ENCODE measurements at places on chromosomes 2 and 18.
A peak's percentile ranks its signal among the peaks of the same experiment; 100 is the strongest.

- DNase-seq = no peak
These were observed 188.1 kb downstream of the ZEB2 start for GRCh38 chr2:144331674-144332355.

GRCh38 chr2:172964511-172965139 lies 111.0 kb upstream of the MAP3K20 start:
- DNase-seq = no peak

DNA sequence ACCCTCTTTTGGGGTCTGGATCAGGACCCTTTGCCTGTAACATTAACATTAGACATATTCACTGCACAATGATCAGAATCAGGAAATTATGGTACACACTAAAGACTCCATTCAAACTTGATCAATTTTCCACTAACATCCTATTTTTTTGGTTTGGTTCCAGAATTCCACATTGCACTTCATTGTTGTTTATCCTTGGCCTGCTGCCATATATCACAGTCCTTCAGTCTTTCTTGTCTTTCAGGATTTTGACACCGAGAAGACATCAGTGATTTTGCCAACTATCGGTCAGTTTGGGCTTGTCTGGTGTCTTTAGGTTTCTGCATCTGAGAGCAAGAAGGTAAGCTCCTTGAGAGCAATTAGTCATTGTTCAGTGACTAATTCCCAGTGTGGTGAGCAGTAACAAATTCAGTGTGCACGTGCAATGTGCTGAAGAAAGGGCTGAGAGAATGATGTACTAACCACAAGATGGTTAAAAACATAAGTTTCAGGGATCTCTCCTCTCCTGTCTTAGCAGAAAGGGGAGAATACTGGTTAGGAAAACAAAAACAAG lies 23.5 kb downstream of the MARCHF4 start:
- no peak for DNase-seq

DNA sequence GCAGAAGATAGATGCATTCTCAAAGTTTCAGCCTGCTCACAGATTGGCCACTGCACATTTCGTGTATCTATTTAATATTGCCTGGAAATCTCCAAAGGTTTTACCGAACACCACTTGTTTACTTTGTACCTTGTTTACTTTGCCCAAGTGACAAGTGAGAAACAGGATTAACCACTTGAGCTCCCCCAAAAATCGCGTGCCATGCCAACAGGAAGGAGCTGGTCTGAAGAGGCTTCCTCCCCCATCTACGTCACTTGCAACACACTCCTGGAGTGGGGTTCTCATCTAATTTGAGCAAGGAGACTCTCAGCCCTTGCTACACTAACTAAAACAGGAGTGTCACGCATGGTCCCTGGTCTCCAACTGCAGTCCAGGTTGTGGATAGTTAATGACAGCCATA lies 212.5 kb upstream of the TMEM200C start:
- DNase-seq = no peak

GRCh38 chr2:241637795-241638660 lies 535 bp downstream of the ATG4B start:
- DNase-seq = no peak

GRCh38 chr2:48126162-48126561 lies 219.9 kb upstream of the FBXO11 start:
- DNase-seq = no peak

- no peak for DNase-seq
These were observed 84.3 kb downstream of the ASB1 start for GRCh38 chr2:238510911-238511613.

- DNase-seq = no peak
These were observed 69.0 kb upstream of the TTC39C start for GRCh38 chr18:23945416-23946079.

DNA sequence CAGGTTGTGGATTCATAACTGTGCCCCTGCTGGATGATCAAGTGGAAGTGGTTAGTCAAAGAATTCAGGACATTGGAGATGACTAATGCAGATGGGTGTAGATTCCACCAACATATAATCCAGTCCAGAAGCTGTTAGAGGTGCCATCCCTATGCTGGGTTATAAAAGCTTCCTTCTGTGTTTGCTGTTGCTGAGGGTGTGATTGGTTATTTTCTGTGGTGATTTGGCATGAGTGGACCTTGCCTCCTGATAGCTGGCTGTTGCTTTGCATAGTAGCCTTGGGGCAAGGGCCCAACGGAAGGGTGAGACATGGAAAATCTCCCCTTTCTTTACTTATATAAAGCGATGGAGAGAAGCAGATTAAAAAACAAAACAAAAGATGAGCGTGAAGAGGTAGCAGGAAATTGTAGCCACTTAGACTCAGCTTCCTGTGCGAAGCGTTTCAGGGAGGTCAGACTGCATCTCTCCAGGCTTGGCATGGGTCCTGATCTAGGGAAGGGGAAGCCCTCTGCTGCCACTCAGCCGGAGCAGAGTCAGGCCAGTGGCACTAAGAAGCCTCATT lies 190.4 kb downstream of the FMNL2 start:
- DNase-seq = no peak

- DNase-seq = no peak
These were observed 316.5 kb downstream of the CCDC178 start for GRCh38 chr18:33123862-33124518.

GRCh38 chr2:102630458-102630857 lies 11.1 kb downstream of the SLC9A2 start:
- DNase-seq = no peak

DNA sequence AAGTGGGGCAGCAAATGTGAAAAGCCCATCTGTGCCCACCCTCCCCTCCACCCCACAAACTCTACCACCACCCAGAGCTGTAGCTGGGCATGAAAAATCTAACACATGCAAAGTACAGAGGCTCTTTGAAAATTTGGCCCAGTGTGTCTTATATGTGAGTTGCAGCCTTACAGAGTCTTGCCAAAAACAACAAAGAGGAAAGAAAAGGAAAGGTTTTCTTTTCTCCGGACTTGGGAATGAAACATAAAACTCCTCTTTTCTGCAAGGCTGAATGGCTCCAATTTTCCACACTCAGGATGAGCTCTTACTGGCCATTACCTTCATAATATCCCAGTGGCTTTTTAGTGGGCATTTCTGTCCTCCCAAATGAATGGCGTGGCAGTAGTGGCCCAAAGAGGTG lies 27.9 kb upstream of the POU3F3 start:
- DNase-seq = no peak

- no peak for DNase-seq
These were observed 213.9 kb downstream of the TFCP2L1 start for GRCh38 chr2:121071034-121071504.

- no peak for DNase-seq
These were observed 1481.6 kb upstream of the PIK3C3 start for GRCh38 chr18:40473221-40474029.

DNA sequence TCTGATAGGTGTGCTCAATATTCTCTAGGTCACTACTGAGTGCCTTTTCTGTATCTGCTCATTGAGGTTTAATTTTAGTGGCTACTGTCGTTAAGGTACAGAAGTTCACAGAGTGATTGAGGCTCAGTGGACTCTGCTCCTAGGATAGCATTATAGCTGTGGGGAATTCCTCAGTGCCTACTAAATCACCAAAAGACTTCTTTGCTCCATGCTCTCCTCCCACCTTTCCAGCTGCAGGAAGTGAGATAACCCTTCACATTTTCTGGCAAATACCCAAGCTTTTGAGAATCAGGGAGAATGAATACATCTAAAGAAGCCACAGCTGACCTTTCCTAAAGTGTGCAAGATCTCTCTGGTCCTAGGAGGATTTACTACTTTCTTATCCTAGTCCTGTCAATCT lies 95.2 kb upstream of the FSIP2 start:
- no peak for DNase-seq

DNA sequence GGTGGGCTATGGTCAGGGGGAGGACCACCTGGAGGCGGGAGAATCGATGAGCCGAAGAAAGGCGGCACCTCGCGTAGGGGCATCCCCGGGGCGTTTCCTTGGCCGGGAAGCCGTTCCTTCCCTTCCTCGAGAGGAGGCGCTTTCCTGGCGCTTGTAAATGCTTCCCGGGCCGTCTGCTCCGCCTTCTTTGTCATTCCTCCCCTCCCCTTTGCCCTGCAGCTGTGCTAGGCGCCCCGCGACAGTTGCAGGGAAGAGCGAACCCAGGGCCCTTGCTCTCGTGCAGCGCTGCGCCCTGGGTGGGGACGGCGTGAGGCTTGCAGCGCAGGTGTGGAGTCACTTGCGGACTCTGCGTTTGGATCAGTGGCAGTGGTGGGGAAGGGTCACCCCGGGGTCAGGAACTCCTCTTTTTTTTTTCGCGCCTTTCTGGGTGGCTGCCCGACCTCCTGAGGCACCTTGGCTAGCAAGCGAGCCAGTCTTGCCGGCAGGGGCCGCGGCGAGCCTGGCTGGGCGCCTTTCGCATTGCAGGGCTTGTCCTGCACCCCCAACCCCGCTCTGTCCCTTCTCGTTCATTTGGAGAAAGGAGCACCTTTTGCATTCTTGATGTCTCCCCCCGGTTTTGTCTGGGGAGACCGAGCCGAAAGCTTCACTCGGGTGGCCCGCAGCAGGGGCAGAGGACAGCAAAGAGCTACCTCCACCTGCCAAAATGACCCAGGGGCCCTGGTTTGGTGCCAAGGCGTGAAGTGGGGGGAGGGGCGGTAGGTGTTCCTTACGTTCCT lies 858 bp downstream of the KCNS3 start:
- DNase-seq = no peak

GRCh38 chr2:202790676-202791075 lies 80.9 kb downstream of the ICA1L start:
- no peak for DNase-seq

DNA sequence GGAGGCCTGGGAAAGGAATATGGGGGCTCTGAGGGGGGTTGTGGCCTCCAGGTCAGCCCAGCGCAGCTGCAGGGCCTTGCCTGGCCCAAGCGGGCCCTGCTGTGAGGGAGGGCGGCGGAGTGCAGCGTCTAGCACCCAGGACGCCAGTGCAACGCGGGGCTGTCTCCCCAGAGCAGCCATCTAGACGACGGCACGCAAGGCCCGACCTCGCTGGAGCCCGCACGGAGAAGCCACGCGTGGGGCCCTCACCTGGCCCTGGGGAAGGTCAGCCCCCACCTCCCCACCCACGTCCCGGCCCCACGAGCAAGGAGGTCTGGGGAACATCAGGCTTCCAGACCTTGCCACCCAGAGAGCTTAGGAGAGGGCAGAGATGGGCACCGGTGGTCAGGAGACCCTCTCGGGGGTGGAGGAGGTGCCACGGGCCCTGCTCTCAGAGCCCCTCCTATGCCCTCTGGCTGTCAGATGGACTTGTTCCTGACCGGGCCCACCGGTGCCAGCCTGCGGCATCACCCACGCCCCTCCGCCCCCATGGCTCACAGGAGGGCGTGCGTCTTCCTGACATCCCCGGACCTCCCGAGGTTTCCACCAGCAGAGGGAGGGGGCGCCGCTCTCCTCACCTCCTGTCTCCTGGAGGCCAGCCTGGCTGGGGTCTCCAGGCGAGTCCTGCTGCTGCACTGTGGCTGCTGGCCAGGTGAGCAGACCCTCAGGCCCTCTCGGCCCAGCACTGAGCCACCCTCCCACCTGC lies 17.0 kb downstream of the GPR35 start:
- no peak for DNase-seq

DNA sequence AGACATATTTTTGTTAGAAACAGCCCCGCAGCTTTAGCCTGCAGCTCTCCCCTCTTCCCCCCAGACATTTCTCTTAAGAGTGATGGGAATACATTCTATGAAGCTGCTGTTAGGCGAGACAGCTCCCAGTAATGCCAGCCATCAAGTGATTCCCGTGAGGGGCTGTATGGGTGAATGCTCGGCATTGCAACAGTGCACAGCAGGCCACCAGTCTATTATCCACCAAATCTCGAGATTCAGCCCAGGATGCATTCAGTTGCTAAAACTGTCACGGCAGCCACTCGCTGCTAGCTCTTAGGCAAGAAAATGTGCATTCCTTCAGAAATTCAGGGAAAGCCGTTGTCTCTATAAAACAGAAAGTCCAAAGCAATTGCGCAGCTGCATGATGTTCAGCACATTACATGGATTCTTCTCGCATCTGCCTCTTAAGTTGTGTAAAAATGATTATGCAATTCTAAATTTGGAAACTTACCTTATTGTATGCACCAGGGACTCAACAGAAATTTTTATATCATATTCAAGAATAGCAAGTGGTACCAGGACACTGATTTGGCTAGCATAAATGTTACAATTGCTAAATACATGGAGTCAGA lies 211.3 kb upstream of the ARL4C start:
- peak; percentile 87 for DNase-seq

GRCh38 chr2:178796079-178796677 lies 11.0 kb downstream of the TTN start:
- no peak for DNase-seq

DNA sequence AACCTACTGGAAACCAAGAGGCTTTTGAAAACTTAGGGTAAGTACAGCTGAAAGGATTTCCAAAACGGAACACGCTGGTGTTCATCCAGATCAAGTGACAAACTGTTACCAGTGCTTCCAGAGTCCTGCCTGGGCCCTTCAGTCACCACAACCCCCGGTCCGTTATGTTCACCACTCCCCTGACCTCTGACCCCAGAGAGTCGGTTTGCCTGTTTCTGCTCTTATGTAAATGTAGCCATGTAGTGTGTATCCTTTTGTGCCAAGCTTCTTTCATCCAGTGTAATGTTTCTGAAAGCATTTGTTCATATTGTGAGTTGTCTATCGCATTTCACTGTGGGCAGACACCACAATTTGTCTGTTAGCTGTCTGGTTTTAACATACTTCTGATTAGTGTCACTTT lies 217.5 kb downstream of the NCK2 start:
- no peak for DNase-seq

GRCh38 chr2:83991992-83992391 lies 467.1 kb downstream of the SUCLG1 start:
- DNase-seq = no peak

DNA sequence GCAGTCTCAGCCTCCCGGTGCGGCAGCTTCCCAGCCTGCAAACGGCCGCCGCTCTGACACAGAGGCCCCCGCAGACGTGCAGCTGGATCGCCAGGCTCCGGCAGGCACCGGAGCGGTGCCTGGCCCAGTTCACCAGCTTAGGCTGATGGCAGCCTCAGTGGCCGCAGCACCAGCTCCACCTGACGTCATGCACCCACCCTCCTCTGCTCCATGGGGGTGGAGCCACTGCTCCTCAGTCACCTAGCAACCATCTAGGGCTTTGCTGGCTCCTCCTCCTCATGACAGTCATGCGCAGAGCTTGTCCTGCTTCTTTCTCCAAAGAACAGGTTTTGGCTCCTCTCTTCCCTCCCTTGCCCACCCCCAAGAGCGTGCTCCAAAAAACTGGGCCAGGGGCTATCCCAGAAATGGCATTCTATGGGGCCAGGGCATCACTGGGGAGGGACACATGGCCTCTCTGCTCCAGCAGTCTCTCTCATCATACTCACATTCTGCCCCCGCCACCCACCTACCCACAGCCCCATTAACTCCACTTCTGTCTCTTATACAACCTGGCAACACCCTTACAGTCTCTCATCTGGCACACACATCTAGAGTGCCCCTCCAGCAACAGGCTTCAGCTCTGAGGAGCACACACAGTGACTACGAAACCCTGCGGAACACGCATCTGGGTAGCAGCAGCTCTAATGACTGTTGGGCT lies 5.5 kb downstream of the DCTN1 start:
- DNase-seq = no peak

All from esophagus muscularis mucosa (tissue), 4 donors.